HEK293T (cell line): ENCODE measurements at places on chromosomes 4 and X.
A peak's percentile ranks its signal among the peaks of the same experiment; 100 is the strongest.

GRCh38 chrX:40651620-40652223 lies 4.4 kb upstream of the CXorf38 start:
- peak; percentile 39 for DNase-seq

- DNase-seq = no peak
These were observed 232.6 kb downstream of the CBR4 start for GRCh38 chr4:168777277-168777965.

DNA sequence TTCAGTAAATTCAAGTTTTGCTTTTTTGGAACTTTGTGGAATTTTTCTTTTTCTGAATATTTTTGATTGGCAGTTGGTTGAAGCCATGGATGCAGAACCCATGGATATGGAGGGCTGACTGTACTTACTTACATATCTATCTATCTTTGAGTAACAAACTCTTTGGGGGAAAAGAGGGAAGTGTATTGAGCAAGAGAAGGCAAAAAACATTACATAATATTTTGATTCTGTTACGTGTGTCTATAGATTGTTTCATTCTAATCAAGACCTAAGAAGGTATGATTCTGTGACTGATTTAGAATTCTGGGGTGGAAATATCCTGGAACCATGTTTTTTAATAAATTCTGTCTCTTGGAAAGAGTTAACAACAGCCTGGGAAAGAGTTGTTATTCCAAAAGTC lies 31.5 kb downstream of the GRSF1 start:
- DNase-seq = no peak

GRCh38 chrX:28639451-28639850 lies 52.2 kb downstream of the IL1RAPL1 start:
- no peak for DNase-seq

- no peak for DNase-seq
These were observed 441.0 kb downstream of the GPM6A start for GRCh38 chr4:175371091-175371490.

DNA sequence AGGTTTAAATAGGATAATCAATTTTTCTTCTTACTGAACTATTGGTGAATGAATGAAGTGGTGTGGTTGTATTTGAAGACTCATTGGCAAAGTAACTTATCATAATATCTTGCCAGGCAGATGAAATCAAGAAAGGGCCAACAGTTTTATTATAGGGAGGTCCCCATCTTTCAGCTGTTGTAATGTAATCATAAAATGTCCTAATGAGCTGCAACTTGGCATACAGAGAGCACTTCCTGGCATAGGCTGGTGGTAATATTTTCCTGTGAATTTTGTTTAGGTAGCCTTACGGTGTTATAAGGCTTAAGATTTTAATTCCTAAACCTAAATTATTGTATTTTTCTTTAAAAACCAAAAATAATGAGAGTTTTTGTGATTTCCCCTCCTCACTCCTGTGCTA lies 17.5 kb downstream of the FHIP1A start:
- DNase-seq = no peak

- no peak for DNase-seq
These were observed 87.1 kb upstream of the FAM9C start for GRCh38 chrX:13131396-13132137.

GRCh38 chrX:14362721-14363120 lies 166.6 kb upstream of the GLRA2 start:
- DNase-seq = no peak

DNA sequence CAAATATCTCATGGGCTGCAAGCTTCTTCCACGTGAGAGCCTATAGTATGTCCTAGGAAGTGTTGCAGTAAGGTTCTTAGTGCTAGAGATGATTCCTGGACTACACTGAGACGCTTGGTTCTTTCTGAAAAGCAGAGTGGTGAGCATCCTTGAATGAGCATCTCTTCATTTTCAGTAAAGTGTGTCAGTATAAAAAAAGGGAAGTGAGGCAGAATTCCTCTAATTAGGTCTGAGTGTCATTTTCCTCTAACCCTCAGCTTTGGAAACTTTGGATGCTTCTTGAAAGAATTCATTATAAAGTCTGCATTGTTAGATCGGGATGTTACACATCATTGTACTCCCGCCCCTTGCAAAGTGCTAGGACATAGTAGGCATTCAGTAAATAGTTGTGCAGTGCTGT lies 5.2 kb downstream of the BMPR1B start:
- no peak for DNase-seq

GRCh38 chr4:77956917-77957316 lies 94.3 kb downstream of the MRPL1 start:
- DNase-seq = no peak

GRCh38 chr4:54904953-54905352 lies 220.4 kb downstream of the KDR start:
- DNase-seq = no peak
